NCI-H1436 (cell line): ENCODE measurements at places on chromosomes 16 and 17.

DNA sequence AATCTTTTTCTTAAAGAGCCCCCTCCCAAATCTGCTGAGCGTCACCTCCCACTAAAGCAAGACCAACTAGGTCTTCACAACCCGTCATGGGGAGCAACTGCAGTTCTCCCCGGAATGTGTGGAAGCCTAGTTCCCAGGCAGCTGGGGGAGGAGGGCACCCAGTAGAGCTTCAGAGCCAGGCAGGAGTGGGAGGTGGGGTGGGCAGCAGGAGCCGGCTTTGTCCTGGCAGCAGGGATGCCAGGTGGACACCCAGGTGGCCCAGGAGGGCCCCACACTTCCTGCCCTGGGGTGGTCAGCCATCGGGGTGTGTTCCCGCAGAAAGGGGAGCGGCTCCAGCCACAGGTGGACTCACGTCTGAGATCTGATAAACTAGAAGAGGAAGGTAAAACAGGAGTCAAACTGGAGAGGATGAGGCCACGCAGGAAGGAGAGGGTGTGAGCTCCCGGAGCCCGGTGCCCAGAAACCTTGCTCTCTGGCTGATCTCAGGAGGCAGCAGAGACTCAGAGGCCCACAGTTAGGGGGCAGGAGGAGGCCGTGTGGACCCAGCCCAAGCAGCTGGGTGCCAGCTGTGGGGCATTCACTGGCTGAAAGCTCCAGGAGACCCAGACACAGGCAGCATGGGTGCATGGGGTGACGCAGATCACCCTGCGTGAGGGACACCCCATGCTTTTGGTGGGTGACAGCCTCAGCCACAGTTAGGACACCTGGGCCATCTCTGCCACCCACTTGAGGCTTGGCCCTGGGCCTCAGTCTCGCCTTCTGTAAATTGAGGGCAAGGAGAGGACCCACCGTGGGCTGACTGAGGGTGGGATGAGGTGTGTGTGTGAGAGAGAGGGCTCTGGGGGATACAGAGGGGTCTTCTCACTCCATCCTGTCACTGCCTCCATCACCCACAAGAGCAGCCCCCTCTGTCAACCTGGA lies 260.8 kb upstream of the TNRC6C start:
- no peak for DNase-seq

DNA sequence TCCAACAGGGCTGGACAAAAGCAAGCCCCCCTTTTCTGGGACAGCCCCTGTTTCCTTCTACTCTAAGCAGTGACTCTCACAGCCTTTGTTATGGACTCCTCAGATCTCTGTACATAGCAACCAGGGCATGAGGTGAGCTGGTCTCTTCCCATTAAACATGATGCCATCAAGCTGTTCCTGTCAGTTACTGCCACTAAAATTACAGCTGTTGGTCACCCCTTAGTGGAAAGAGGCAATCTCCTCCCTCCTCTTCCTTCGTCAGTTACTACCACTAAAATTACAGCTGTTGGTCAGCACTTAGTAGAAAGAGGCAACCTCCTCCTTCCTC lies 95.2 kb upstream of the SMIM36 start:
- DNase-seq = no peak

DNA sequence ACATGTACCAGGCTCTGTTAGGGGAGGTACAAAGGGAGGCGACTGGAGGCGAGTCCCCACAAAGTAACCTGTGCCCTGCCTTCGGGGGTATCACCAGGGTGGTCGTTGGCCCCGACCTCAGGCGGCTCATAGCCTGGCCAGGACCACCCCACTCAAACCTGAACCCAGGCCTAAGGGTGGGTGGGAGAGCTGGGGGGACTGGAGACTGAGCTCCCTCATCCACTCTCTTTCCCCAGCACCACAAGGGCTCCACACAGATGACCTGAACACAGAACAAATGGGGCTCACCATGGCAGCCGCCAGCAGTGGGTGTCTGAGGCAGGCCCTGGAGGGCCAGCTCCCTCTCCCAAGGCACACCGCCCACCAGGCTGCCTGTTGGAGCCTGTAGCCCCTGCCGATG lies 120.6 kb upstream of the TNRC6C start:
- no peak for DNase-seq

- no peak for DNase-seq
These were observed 44.3 kb downstream of the HOXB1 start for GRCh38 chr17:48486557-48486956.

DNA sequence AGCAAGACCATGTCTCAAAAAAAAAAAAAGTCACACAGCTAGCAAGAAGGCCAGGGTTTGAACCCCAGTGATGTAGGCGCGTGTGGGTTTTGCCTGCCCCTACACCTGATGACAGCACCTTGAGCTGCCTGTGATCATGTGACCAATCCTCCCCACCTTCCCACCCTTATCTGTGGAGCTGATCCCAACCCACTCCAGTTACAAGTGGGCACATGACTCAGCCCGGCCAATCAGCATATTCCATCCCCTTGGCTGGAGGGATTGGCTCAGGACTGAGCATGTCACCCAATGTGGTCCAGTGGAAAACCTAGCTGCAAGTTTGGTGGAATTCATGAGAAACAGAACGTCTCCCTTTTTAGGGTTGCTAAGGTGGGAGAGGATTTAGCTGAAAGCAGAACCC lies 6.6 kb downstream of the TMEM114 start:
- DNase-seq = no peak

GRCh38 chr16:56625943-56626654 lies 518 bp downstream of the MT1E start:
- DNase-seq = no peak

GRCh38 chr17:6701719-6702118 lies 11.4 kb downstream of the SLC13A5 start:
- no peak for DNase-seq
